ENCODE measurements at places on chromosomes 4 and X. TPM values are rescaled to one million over a fixed set of nuclear protein-coding genes. Genes with fewer than 3 reads are reported as not detected.

- no peak for DNase-seq
Measured at GRCh38 chrX:11137543-11138139, 26.5 kb downstream of the HCCS start.

- DNase-seq = no peak
Measured at GRCh38 chrX:9650091-9650490, 115.6 kb downstream of the GPR143 start.

GRCh38 chr4:175253184-175253902, 335.2 kb downstream of the ADAM29 start:
- DNase-seq = no peak

DNA sequence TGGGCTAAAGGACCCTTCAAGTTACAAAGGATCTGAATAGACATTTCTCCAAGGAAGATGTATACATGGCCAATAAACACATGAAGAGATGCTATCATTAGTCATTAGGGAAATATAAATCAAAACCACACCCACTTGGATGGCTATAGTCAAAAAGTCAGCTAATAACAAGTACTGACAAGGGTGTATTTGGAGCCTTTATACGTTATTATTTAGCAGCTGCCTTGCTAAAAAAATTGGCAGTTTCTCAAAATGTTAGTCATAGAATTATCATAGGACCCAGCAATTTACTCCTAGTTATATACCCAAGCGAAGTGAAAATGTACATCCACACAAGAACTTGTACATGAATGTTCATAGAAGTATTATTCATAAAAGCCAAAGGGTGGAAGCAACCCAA, 112.7 kb upstream of the DUSP21 start:
- DNase-seq = no peak

GRCh38 chrX:13088156-13088487, 43.7 kb upstream of the FAM9C start:
- no peak for DNase-seq

- DNase-seq = no peak
Measured at GRCh38 chr4:142480244-142480643, 365.9 kb downstream of the INPP4B start.

GRCh38 chrX:148542481-148543255, 42.3 kb downstream of the AFF2 start:
- DNase-seq = no peak

DNA sequence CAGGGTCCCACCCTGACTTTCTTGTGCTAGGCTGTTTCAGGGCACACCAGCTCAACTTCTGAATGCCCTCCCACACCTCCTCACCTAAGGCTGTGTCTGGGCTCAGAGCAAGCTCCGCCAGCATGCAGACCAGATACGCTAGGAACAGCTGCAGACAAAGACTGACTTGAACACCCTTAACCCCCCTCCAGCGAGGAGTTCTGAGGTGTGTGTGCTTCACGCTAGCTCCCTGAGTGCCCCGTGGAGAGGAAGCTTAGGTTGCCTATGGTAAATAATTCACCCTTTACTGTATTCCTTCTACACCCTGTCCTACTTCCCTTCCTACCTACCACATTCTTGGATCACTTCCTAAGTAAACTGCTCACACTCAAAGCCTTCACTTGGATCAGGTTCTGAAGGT, 115.0 kb downstream of the VCX3B start:
- DNase-seq = no peak

DNA sequence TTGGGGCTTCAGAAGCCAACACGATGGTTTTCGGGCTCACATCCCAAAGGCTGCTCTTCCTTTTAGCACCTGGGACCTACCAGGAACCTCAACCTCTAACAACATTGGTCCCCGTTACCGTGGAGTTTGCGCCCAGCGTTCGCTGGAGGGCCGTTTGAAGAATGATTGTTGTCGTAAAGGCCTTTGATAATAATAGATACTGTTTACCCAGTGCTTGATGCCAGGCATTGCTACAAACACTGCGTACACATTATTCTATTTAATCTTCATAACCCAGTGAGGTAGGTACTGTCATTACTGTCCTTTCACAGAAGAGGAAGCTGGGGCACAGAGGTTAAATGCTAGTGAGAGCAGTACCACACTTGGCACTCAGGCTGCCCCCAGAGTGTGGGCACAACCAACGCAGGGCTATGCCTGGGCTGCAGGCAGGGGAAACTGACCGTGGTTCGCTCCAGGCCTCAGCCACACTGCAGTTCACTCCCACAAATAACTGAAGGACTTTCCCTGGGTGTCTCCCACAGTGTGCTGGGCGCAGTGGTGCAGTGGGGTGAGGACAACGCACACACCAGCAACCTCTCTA, 1.0 kb upstream of the ACSL1 start:
- peak; percentile 7 for DNase-seq

GRCh38 chr4:82381235-82381634, 7.4 kb upstream of the HNRNPD start:
- no peak for DNase-seq

GRCh38 chr4:99536848-99537247, 26.0 kb downstream of the C4orf17 start:
- no peak for DNase-seq

- DNase-seq = no peak
Measured at GRCh38 chr4:173765751-173766150, 235.7 kb upstream of the HAND2 start.

The RNF128 gene
- 0.16 TPM for total RNA-seq

The FAM149A gene
- 1.1 TPM for total RNA-seq

The GPRIN3 gene
- 17.8 TPM for total RNA-seq

The ADH1A gene
- total RNA-seq = 0.20 TPM

The PLAC8 gene
- 138 TPM for total RNA-seq

The RPS6KA6 gene
- 0.13 TPM for total RNA-seq

The NLGN3 gene
- total RNA-seq = 3.0 TPM
